ENCODE measurements at places on chromosomes 5 and 9. TPM values are rescaled to one million over a fixed set of nuclear protein-coding genes. Genes with fewer than 3 reads are reported as not detected.

- DNase-seq, result no peak
These were observed 129.2 kb downstream of the GOLPH3 start for GRCh38 chr5:32044939-32045338.

- no peak for DNase-seq
These were observed 285.6 kb downstream of the RASEF start for GRCh38 chr9:82777366-82777765.

GRCh38 chr5:160272264-160272663 is 40.1 kb downstream of the CCNJL start:
- DNase-seq, result no peak

DNA sequence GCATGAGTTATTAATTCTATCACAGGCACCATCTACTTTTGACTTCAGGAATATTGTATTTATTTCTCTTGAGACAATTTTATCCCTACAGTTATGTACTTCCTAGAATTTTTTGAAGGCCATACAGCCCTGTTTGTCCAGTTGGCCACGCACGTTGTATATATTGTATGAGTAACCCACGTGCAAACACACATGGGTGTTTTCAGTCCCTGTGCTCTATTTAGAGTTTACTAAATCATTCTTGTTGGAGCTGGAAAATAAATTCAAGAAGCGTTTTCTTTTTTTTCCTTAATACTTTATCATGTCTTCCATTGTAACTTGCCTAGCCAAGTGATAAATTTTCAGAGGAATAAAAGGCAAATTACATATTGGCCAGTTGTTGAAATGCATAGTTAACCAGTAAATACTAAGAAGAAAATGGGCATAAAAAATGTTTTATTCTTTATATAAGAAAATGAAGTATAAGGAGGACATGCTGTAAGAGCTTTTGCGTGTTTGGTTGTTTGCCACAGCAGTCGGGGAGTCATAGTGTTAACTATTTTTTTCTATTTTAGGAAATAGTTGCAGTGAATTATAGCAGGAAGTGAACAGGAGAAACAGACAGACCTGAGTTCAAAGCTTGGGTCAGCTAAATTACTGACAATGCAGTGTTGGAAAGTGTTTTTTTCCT is 86.4 kb upstream of the MINAR2 start:
- no peak for DNase-seq

GRCh38 chr9:6838158-6838557 is 80.4 kb downstream of the KDM4C start:
- DNase-seq, result no peak

- no peak for DNase-seq
These were observed 4.3 kb downstream of the LRRC14B start for GRCh38 chr5:195401-196160.

CCDC112 gene
- polyA plus RNA-seq, result 22.0 TPM

IL4 gene
- not detected for polyA plus RNA-seq

NUTM2G gene
- polyA plus RNA-seq, result 1.00 TPM

GBGT1 gene
- 5.1 TPM for polyA plus RNA-seq
